ENCODE measurements at places on chromosomes 3 and 15.

DNA sequence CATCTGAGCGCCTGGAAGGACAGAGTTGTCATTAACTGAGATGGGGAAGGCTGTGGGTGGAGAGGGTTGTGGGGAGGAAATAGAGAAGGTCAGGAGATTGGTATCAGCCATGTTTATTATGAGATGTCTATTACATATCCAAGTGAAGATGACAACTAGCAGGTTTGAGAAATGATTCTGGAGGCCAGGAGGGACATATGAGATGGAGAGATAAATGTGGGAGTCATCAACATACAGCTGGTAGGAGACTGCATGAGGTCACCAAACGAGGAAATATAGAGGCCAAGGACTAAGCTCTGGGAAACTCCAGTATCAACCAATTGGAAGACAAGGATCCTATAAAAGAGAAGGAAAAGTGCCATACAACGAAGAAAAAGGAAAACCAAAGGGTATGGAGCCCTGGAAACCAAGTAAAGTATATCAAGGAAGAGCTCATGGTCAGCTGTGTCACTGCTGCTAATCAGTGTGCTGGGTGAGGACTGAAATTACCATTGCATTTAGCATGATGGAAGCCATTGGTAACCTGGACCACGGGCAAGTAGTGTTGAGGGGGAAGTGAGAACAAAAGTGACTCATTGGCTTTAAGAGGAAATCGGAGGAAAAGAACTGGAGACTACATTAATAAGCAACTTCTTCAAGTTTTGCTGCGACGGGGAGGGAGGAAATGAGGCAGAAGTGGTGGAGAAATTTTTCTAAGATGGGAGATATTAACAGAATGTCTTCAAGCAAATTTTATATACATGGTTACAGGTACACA is 14.0 kb upstream of the UACA start:
- peak; percentile 6 for DNase-seq

DNA sequence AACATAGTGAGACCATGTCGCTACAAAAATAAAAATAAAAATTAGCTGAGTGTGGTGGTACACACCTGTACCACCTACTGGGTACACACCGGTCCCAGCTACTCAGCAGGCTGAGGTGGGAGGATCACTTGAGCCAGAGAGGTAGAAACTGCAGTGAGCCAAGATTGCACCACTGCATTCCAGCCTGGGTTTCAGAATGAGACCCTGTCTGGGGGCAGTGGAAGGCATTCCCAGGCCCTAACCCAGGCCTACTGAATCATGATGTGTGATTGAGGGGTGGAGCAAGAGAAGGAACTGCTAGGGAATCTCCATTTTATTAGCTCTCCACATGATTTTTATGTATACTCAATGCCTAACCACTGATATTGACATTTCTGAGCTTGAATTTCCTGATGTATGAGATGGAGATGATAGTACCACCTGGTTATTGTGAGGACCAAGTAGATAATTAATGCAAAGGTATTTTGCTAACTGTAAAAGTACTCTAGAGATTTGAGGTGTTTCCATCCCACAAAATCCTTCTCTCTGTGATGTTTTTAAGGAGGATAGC is 169.5 kb upstream of the UMPS start:
- DNase-seq: no peak

- no peak for DNase-seq
These were observed 72.7 kb upstream of the DCLK3 start for GRCh38 chr3:36837089-36837488.

- DNase-seq: no peak
These were observed 12.0 kb upstream of the HMCES start for GRCh38 chr3:129266651-129267050.

DNA sequence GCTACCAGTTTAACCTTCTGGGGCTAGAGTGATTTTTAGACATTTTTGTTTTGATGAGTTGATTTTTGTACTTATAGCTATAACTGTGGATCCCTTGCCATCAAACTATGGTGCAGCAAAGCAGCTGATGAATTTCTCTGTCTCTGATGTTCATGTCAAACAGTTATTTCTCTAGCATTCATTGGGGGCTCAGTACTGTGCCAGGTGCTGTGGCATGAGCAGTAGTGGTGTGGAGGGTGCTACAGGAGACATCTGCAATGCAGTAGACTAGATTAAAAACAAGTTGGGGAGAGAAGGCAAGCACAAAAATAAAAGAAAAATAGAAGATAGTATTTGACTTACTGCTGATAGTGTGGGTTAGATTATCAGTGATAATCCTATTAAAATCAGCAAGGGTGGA is 95.3 kb downstream of the AKAP13 start:
- DNase-seq: no peak
